Glomerular endothelial cell (primary cell): ENCODE measurements at places on chromosomes 13 and 19.

DNA sequence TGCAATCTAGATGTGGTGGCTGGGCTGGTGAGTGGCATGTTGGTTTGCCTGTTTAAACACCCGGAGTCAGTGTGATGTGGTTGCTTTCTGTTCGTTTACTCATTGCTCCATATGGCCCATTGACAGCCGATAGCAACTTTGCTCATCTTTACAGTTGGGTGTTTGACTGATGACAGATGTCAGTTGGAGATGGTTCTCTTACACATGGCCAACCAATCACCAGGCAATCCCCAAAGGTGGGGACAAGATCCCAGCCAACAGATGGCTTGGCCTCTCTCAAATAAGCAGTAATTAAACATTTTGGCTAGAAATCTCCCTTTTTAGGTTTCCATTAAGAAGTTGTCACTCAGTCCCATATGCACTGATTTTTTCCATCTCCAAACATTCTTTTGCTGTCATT, 497.1 kb upstream of the ARGLU1 start:
- no peak for DNase-seq

GRCh38 chr13:53417601-53418000, 389.0 kb downstream of the OLFM4 start:
- DNase-seq, result no peak

GRCh38 chr19:38650911-38651584, 3.6 kb downstream of the ACTN4 start:
- DNase-seq, result no peak

DNA sequence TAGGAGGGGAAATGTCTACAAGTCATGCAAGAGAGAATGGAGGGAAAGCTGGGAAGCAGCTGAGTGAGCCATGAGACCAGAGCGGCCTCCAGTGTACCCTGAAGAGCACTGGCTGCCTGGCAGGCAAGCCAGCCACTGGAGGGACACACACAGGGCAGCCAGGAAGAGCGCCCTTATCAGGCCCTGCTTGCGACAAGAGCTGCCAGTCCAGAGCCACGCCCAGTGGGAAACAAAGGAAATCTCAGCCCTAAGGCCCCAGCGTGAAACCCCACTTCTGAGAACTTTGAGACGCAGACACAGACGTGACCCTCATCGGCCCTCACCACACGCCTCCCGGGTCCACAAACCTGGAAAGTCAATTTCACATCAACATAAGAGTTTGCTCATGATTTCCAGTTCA, 105.0 kb downstream of the STK24 start:
- no peak for DNase-seq

- no peak for DNase-seq
These were observed 11.8 kb upstream of the DIAPH3 start for GRCh38 chr13:60175571-60175970.

GRCh38 chr13:32206097-32206740, 108.9 kb downstream of the ZAR1L start:
- DNase-seq, result no peak
